ENCODE measurements at places on chromosomes 3 and 15. TPM values are rescaled to one million over a fixed set of nuclear protein-coding genes. Genes with fewer than 3 reads are reported as not detected.

GRCh38 chr3:146195030-146195429, 34.0 kb upstream of the PLOD2 start:
- DNase-seq: no peak

GRCh38 chr3:28924744-28925360, 356.0 kb upstream of the RBMS3 start:
- DNase-seq: no peak

GRCh38 chr3:53819163-53819868, 26.9 kb downstream of the CHDH start:
- DNase-seq: no peak

GRCh38 chr3:115275896-115276295, 128.8 kb upstream of the ZBTB20 start:
- no peak for DNase-seq

GRCh38 chr3:134998158-134998557, 203.1 kb downstream of the EPHB1 start:
- DNase-seq: no peak

DNA sequence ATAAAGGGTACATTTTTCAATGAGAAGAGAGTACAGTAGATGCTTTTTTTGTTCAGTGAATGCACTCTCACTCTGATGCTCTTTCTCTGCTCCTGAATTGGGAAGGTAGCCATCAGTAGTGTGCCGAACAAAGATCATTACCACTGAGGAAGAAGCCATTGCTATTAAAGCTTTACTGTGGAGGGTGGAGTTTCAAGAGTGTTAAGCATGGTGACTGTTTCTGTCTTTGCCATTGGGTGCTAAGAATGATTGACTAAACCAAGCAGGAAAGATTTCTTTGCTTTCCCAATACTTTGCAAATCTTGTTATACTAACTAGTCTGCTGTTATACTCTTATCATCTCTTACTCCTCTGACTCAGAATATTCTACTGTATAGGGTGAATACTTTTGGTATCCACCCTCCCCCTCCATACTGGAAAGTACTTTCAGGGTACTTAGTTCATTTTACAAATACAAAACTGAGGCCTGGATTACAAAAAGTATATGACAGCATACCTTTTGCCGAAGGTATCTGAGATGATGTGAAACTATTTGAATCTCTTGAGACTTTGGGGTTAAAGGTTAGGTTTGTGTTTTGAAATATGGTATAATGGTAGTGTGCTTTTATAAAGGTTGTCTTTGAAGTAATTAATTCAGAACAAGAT, 1.7 kb downstream of the RAB11A start:
- no peak for DNase-seq

DNA sequence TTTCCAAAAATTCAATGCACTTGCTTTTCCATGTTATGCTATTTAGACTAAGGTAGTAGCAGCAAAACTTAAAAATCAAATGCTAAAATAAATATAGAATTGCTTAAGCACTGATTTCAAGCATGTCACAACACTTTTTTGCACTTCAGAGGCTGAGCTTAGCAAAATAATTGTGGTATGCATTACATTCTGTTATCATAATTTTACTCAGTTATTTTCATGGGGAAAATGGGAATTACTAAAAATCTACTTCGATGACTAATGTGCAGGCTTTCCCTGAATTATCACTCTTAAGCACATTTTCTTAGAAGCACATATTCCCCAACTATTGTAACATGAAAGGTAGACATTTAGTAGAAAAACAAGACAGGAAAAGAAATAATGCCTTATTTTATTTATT, 322.4 kb upstream of the CBLB start:
- no peak for DNase-seq

MBNL1 gene
- 505 TPM for total RNA-seq

LDHAL6B gene
- not detected for total RNA-seq

TRAT1 gene
- total RNA-seq: 0.58 TPM

ACY1 gene
- total RNA-seq: 11.6 TPM

MAP1A gene
- total RNA-seq: 0.17 TPM

ARRDC4 gene
- 1.1 TPM for total RNA-seq

PPCDC gene
- 15.1 TPM for total RNA-seq

SI gene
- not detected for total RNA-seq

NOP10 gene
- 68.2 TPM for total RNA-seq

AGBL1 gene
- total RNA-seq: not detected
